ENCODE measurements at places on chromosomes 11 and 22. TPM values are rescaled to one million over a fixed set of nuclear protein-coding genes. Genes with fewer than 3 reads are reported as not detected.

MAP4K2 gene
- 14.6 TPM for total RNA-seq

SCN4B gene
- total RNA-seq = 2.0 TPM

RIMBP3C gene
- total RNA-seq = 1.4 TPM

OR8G5 gene
- total RNA-seq = not detected

SGSM1 gene
- total RNA-seq = 0.75 TPM

CDCA5 gene
- 84.8 TPM for total RNA-seq

C11orf86 gene
- total RNA-seq = not detected

LMO2 gene
- 0.49 TPM for total RNA-seq

RTN4RL2 gene
- 3.4 TPM for total RNA-seq

NUP160 gene
- 92.9 TPM for total RNA-seq

CST6 gene
- total RNA-seq = not detected

SCGB1D2 gene
- not detected for total RNA-seq

MPZL3 gene
- 0.43 TPM for total RNA-seq

SMC1B gene
- not detected for total RNA-seq

CCDC117 gene
- total RNA-seq = 36.5 TPM

DNA sequence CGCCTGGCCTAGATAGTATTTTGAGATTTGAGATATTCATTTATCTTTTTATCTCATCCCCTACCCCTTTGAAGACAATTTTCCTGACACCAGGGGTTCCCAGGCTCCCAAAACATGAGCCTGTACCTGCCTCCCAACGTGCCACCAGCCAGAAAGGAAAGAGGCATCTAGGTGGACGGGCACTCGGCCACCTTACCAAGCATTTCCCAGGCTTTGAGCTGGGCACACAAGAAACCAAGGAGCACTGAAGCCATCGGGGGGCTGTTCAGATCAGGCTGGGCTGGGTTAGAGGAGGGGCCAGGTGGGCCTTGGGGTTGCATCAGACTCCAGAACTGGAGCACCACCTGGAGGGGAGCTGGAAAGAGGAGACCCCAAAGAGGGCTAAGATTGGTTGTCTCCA, 28.5 kb upstream of the BAIAP2L2 start:
- DNase-seq = no peak

DNA sequence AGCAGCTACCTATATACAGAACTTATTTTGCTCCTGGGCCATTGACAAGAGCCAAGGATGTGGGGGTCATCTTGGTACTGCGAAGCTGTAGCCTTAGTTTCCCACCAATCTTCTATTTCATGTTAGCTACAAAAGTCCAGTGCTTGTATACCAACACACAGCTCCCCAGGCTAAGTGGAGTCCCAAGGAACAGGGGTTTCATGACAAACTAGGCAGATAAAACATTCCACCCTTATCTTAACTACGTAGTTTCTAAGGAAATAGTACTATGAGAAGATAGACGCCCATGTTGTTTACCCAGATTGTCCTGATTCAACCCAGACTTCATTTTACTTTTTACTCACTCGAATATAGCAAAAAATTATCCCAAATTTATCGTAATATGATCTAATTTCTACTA, 218.5 kb downstream of the DYNC2H1 start:
- no peak for DNase-seq

- DNase-seq = no peak
Measured at GRCh38 chr11:115900111-115900510, 395.9 kb upstream of the CADM1 start.

GRCh38 chr11:21771097-21771496, 421.8 kb upstream of the ANO5 start:
- no peak for DNase-seq

DNA sequence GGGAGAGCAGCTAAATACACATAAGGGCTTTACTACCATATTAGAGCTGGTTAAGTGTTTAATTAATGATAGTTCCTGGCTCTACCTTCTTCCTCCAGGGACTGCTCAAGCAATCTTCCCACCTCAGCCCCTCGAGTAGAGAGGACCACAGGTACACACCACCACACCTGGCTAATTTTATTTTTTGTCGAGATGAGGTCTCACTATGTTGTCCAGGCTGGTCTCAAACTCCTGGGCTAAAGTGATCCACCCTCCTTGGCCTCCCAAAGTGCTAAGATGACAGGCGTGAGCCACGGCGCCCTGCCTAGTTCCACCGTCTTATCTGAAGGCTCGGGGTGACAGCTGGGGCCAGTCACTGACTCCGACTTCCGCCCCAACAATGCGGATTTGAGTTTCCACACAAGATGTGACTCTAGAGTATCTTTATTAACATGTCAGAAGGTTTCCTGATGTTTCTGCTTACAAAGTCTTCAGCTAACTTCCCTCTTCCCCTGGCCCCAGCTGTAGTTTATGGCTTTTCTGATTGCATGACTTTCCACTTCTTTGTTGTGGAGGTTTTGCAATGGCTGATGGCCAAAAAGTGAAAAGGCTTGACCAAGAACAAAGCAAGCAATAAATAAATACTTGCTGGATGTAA, 16.8 kb downstream of the TPST2 start:
- DNase-seq = no peak

- DNase-seq = no peak
Measured at GRCh38 chr11:25939691-25940090, 392.2 kb upstream of the ANO3 start.

DNA sequence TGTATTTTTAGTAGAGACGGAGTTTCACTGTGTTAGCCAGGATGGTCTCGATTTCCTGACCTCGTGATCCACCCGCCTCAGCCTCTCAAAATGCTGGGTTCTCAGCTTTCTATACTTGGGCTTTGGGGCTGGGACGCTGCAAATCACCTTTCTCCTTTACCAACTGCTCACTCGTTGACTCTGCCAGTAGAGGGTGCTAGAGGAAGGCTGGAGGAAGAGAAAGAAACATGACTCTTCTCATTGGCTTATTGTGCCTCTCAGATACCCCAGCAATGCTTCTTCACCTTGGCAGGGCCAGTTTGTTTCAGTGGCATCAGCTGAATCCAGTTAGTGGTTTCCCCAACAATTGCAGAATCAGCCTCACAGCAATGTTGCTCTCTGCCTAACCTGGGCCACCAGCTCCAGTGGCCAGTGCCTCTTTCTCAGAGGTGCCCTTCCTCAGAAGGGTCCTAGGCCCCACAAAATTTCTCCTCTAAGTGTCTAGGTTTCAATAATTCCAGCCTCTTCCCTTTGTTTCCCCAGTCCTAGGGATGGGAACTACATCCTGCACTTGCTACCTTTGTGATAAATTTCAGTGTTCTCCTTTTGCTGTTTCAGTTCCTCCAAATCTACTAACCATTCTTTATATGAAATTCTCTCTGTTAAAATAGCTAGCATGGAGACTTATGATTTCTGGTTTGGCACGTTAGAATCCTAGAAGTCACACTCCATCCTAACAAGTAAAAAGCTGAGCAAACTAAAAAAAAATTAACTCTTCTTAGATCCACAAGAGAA, 71.5 kb upstream of the VSTM5 start:
- peak; percentile 40 for DNase-seq

DNA sequence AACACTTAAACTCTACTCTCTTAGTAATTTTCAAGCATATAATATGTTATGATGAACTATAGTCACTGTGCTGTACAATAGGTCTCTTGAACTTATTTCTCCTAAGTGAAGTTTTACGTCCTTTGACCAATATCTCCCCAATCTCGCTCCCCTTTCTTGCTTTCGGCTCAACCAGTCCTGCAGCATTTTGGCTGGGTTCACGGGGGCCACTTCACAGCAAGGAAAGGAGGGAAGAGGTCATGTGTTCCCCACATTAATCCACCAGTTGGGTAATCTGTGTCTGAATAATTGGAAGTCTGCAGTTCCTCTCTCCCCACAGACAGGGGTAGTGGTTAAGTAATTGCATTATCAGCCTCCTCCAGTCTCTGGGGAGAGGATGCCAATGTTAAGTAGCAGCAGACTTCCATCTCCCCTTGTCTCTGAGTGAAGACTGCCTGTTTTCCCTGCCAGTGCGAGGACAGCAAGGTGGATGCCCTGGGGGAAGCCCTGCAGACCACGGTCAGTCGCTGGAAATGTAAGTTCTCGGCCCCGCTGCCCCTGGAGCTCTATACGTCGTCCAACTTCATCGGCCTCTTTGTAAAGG, 59.2 kb upstream of the CRTAM start:
- DNase-seq = no peak

GRCh38 chr11:88355887-88356286, 18.4 kb upstream of the CTSC start:
- DNase-seq = no peak

DNA sequence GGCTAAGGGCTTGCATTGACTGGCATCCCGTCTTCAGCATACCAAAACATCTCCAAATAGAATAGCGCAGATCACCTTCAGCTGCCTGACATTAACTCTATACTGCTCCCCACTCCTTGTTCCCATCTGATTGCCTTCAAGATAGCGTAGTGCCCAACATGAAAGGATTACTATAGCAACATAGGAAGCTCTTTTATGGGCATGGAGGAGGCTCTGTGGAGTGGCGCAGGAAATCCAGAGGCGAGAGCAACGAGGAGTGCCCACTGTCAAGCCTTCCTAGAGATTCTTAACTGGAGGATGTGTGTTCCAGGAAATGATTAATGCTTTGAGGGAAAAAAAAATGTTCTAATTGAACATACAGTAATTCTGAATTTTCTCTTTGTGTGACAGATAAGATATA, 213.3 kb downstream of the CADM1 start:
- no peak for DNase-seq

- no peak for DNase-seq
Measured at GRCh38 chr11:34443136-34443535, 4.4 kb downstream of the CAT start.

GRCh38 chr11:69655479-69656428, 14.8 kb downstream of the CCND1 start:
- no peak for DNase-seq

DNA sequence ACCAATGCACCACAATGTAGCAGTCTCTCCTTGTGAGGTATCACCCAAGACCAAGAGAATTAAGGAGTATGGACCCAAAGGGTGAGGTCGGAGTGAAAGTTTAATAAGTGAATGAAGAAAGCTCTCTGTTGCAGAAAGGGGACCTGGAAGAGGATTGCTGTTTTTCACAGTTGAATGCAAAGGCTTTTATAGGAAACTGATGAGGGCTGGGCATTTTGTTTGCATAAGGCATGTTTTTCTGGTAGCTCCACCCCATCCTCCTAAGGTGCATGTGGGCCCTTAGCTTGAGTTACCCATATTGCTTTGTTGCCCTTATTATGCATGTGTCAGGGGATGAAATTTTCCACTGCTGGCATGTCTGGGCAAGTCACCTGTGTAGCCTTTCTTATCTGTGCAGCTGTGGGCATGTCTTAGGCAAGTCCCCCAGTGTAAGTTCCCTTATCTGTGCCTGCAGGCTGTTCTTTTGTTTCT, 64.7 kb downstream of the BDNF start:
- DNase-seq = no peak

DNA sequence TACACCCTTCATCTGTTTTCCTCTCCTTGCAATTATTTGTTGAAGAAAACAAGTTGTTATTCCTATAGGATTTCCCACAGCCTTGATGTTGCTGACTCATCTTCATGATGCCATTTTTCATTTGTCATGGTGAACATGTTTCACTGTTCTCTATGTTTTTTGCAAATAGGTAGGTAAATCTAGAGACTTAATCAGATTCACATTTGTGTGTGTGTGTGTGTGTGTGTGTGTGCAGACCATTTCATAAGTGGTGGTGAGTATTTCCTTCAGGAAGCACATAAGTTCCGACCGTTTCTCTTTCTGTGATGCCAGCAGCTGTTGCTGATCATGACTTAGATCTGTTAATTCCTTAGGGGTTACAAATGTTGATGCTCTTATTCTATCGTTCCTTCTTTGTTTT, 80.3 kb upstream of the IZUMO1R start:
- no peak for DNase-seq

DNA sequence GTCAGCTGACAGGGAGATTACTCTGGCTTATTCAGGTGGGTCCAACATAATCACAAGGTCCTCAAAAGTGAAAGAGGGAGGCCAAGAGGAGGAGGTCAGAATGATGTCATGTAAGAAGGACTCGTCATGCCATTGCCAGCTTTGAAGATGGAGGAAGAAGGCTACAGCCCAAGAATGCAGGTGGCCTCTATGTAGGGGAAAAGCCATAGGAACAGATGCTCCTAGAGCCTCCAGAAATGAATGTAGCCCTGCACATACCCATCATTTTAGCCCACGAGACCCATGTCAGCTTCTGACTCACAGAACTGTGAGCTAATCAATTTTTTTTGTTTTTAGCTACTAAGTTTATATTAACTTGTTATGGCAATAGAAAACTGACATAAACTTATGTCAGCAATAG, 171.1 kb downstream of the DBX1 start:
- DNase-seq = no peak

DNA sequence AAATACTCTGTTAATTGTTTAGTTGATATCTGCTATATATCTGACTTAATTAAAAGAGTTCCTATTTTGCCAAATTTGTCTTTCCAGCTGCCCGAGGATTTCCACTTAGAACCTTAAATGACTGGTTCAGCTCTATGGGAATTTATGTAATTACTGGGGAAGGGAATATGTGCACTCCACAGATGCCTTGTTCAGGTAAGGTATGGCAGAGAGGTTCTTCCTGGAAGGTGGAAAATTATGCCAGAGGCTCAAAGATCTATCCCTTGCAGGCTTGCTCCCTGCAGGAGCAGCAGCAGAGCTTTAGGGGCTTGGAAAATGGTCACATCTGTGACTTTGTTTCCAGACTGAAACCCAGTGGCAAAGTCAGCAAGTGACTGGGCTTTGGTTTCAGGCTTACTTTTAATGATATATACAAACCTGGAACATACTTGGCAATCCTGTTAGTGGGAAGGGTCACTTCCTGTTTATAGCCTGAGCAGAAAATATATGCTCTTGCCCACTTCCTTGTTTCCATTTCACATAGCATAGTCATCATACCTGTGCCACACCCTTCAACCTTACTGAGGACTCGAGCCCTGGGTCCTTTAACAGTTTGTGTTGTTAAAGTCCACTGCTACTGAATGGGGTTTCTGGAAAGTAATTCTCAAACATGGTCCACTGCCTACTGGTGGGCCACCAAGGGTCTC, 23.7 kb downstream of the WBP2NL start:
- no peak for DNase-seq

DNA sequence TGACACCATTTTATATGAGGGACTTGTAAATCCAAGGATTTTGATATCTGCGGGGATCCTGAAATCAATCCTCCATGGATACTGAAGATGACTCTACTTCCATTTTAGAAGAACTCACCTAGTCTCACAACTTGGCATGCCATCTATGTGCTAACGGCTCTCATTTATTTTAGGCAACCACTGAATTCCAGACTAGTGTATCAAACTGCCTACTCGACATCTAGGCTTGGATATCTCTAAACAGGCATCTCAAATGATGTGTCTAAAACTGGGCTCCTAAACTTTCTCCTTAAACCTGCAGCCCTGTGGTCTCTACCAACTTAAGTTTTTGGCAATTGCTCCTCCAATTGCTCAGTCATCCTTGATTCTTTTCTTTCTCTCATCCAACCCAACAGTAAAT, 31.2 kb upstream of the CLNS1A start:
- DNase-seq = no peak

DNA sequence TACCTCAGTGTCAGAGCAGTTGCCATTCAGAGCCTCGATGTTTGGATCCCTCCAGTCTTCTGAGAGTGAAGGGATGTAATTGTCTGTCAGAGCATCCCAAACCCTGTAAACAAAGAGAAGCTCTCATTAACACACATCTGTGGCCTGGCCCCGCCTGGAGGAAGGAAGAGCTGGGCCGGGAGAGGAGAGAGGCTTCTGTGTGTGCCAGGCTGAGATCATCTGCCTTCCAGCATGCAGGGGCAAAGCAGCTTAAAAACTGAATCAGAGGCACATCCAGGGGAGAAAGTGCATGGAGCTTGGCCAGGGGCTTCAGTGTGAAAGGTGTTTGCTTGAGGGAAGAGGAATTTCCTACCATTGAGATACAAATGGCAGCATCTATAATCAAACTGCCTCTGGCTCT, 14.5 kb downstream of the FEZ1 start:
- DNase-seq = peak; percentile 30
